ENCODE measurements at places on chromosomes 11 and 22.
A peak's percentile ranks its signal among the peaks of the same experiment; 100 is the strongest.

DNA sequence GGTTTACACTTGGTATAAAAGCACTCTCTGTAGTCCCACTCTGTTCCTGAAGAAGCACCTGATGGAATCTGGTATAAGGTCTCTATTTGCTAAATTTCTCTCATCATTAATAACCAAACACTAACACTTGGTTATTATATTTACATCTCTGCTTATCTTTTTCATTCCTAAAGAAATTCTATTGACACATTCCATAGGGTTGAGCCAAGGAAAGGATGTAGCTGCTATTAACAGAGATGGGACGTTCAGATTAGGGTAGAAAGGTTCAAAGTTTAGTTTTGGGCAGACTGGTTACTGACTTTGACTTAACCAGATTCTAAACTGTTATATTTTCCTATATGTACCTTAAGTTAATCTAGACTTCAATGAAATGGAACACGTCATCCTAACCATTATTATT, 91.5 kb downstream of the RSF1 start:
- DNase-seq = no peak

DNA sequence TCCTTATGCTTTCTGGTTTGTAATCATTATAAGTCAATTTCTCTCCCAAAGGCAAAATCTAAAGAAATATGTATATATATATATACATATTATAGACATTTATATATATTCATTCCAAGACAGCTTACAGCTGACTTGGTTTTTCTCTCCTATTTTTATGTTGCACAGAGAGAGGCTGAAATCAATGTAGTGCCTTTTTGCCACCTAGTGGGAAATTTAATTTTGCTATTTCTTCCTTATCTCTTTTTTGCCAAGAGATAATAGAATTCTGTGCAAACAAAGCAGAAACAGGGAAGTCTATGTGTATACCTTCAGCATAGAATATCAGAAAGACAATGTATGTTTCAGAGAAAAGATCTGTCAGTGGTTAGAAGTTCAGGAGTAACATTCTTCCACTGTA, 186.0 kb upstream of the ANO5 start:
- DNase-seq = no peak

DNA sequence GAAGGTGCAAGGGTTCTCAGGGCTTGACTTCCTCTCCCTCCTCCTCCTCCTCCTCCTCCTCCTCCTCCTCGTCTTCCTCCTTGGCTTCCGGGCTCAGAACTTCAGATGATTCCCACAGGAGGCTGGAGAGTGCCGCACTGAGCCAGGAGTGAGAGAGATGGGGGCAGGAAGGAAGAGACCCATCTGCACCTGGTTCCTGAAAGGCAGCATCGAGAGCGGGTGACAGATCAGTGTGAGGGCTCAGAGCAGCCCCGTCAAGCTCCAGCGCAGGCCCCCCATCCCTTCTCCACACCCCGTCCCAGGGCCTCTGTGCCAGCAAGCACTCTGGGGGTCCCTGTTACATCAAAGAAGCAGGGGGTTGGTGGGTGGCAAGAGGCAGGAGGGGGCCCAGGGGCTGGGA, 51.5 kb downstream of the ELFN2 start:
- DNase-seq = no peak

- DNase-seq = no peak
Observed at GRCh38 chr11:88544656-88545280, 207.2 kb upstream of the CTSC start.

DNA sequence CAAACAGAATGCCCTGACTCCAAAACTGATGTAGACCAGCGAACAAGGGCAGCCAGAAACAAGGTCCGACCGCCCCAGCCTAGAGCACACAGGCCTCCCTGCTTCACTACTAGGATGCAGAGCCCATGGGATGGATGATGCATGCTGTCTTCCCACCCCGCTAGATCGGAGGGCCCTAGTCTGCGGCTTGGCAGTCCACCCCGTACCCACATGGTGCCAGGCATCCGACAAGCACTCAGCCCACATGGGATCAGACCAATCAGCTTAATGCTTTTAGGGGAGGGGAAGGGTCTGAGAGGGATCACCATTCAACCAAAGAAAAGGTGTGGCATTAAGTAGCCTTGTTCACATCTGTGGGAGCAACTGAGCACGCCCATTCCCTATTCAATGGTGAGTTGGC, 30.6 kb downstream of the PISD start:
- DNase-seq = no peak

DNA sequence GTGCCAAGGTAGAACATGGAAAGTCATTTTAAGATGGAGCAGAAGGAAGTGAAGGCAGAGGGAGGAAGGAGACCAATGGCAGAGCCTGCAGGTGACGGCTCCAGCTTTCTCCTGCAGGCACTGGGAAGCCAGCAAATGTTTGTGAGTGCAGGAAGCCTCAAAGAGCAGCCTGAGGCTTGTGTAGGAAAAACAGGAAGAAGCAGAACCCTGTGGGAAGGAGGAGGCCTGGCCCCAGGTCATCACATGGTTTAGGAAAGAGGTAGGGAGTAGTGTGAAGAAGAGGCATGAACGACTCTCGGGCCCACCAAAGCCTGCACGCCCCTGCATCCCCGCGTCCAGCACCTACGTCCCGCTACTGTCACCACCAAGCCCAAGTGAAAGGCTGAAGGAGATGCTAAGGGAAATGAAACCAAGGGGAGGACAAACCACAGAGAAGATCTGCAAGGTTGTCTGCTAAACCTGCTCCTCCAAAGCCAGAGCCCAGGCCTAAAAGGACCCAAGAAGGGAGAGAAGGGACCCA, 151.5 kb downstream of the CHST1 start:
- DNase-seq = peak; percentile 8

- DNase-seq = peak; percentile 23
Observed at GRCh38 chr11:118258410-118258809, 5.7 kb downstream of the MPZL2 start.

DNA sequence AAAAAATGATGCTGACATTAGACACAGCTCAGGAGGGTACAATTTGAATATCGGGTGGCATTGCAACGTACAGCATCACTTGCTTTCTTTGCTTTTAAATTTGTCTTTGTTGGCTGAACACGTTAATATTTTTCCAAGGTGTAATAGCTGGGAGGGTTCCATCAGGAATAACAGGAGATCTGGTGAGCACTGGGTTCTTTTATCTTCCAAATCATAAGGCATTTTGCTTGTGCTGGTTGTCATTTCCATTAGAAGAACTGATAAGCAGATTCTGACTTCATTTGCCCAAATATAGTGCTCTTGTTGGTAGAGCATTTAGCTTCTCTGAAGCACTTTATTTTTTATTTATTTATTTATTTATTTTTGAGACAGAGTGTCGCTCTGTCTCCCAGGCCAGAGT, 48.9 kb downstream of the LMO2 start:
- DNase-seq = no peak

GRCh38 chr11:10628508-10629236, 60.2 kb upstream of the LYVE1 start:
- no peak for DNase-seq

- DNase-seq = no peak
Observed at GRCh38 chr22:40433416-40434090, 63.2 kb downstream of the SGSM3 start.

DNA sequence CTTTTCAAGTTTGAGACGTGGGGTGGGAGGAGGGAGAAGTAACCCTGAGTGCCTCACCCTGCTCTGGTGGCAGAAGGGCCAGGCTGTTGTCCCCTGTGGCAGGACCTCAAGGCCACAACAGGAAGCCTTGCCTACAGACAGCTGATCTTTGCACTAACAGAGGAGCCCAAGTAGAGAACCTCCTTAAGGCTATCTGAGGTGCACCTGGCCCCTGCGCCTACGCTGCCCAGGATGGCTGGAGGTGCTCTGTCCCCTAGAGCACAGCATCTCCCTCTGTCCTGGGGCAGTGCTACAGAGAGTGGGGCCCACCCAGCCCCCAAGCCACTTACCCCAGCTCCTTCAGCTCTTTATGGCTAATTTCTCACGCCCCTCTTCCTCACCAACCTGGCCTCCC, 27.0 kb downstream of the MYO7A start:
- DNase-seq = no peak

Measured in inflammatory macrophage treated with lipopolysaccharide for 4 hours (primary cell).